Stimulated activated CD4-positive, alpha-beta T cell treated with anti-CD3 and anti-CD28 coated beads, Interleukin-15, amount 100 ng/mL, for 48 hours (primary cell): ENCODE measurements at places on chromosomes 6 and 20.

GRCh38 chr6:138688580-138688979 lies 85.0 kb upstream of the CCDC28A start:
- no peak for DNase-seq

DNA sequence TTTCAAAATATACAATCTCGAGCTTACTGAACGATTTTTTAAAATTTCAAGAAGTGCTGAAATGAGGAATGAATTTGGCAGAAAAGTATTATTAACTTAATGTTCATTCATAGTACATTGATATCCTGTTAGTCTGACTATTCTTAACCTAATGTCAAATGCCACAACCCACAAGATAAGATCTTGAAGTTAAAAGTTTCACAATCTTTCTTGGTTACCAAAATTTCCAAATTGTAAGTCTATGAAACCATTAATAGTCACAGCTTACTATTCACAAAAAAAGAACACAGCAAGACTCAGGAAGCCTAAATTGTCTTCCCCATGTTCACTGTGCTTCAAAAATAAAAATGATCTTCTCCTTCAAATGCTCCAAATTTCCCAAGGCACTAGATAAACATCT lies 71.3 kb downstream of the HACE1 start:
- DNase-seq: no peak

DNA sequence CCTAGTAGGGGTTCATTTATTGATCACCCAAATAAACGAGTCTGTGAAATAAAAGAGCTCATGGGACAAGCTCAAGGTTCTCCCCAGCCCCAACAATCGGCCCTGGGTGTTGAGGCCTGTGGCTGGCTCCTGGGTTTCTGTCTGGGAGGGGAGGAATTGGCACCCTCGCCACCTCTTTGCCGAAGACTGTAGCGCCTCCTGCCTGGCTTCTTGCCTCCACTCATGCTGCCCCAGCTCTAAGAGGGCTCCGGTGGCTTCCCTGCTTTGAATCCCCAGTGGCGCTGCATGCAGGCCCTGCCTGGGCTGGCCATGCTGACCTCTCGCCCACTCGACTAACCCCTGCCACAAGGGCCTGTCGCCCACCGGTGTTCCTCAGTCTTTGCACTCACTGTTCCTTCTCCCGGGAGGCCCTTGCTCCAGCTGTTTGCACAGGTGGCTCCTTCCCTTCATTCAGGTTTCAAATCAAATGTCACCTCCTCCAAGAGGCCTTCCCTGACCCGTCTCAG lies 5.4 kb downstream of the MLN start:
- no peak for DNase-seq

GRCh38 chr6:119333707-119334295 lies 15.8 kb downstream of the MAN1A1 start:
- no peak for DNase-seq

GRCh38 chr6:141488488-141488887 lies 644.2 kb upstream of the GJE1 start:
- no peak for DNase-seq
